ENCODE measurements at places on chromosomes 7 and 10. TPM values are rescaled to one million over a fixed set of nuclear protein-coding genes. Genes with fewer than 3 reads are reported as not detected.

GNA12 gene
- 22.9 TPM for total RNA-seq

LARP4B gene
- 25.3 TPM for total RNA-seq

ENTPD1 gene
- 0.74 TPM for total RNA-seq

PTPN20 gene
- total RNA-seq, result 0.14 TPM

WNT16 gene
- 0.14 TPM for total RNA-seq

ECHDC3 gene
- total RNA-seq, result 4.4 TPM

TRIM73 gene
- total RNA-seq, result 0.71 TPM

PRPS1L1 gene
- 0.09 TPM for total RNA-seq

JCAD gene
- total RNA-seq, result 30.9 TPM

BET1 gene
- 35.7 TPM for total RNA-seq
